AG08396 (cell line): ENCODE measurements at places on chromosomes 4 and X.

DNA sequence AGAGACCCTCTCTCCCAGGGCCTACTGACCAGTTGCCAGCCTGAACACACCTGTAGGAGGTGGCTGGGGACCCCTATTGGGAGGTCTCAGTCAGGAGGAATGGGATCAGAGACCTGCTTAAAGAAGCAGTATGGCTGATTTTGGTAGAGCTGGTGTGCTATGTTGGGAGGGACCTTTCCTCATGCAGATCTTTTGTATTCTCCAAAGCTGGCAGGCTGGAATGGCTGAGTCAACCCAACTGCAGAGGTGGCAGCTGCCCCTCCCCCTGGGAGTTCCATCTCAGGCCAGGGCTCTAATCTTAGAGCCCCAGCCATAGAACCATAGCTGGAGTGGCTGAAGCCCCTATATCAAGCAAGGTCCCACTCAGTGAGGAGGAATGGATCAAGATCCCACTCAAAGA lies 279.3 kb upstream of the BMP3 start:
- DNase-seq: no peak

GRCh38 chrX:153569475-153569874 lies 29.5 kb downstream of the CCNQ start:
- DNase-seq: no peak

- DNase-seq: no peak
These were observed 1730.3 kb upstream of the TENM3 start for GRCh38 chr4:180512801-180513475.

GRCh38 chr4:106136777-106137331 lies 179.2 kb downstream of the TBCK start:
- no peak for DNase-seq

- DNase-seq: peak; percentile 74
These were observed 25.8 kb upstream of the CHRNA9 start for GRCh38 chr4:40309250-40309774.

GRCh38 chrX:30196322-30196721 lies 19.0 kb upstream of the MAGEB2 start:
- DNase-seq: peak; percentile 10

DNA sequence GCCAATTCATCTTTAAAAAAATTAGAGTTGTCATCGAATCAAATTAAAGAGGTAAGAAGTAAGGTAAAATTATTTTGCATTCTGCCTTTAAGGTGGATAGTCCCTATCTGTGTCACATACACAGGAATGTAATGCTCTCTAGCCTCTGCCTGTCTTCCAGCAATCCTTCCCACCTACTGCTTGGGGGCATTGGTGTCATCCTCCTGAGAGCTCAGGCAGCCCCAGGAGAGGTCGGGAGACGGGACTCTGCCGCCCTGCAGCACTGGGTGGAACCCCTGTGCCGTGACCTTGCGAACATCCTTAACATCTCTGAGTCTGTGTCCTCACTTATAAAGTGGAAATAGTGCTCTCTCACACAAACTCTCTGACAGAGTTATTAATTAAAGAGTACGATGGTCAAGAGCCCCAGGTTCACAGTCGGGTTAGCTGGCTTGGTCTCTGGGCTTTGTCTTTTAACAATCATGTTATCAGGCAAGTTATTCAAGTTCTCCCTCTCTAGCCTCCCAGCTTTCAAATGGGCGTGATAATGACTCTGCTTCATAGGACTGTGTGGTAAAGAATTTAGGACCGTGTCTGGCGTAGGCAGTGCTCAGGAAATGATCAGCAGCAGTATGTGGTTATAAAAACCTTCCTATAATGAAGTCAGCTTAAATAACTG lies 10.2 kb downstream of the TLR3 start:
- DNase-seq: no peak

DNA sequence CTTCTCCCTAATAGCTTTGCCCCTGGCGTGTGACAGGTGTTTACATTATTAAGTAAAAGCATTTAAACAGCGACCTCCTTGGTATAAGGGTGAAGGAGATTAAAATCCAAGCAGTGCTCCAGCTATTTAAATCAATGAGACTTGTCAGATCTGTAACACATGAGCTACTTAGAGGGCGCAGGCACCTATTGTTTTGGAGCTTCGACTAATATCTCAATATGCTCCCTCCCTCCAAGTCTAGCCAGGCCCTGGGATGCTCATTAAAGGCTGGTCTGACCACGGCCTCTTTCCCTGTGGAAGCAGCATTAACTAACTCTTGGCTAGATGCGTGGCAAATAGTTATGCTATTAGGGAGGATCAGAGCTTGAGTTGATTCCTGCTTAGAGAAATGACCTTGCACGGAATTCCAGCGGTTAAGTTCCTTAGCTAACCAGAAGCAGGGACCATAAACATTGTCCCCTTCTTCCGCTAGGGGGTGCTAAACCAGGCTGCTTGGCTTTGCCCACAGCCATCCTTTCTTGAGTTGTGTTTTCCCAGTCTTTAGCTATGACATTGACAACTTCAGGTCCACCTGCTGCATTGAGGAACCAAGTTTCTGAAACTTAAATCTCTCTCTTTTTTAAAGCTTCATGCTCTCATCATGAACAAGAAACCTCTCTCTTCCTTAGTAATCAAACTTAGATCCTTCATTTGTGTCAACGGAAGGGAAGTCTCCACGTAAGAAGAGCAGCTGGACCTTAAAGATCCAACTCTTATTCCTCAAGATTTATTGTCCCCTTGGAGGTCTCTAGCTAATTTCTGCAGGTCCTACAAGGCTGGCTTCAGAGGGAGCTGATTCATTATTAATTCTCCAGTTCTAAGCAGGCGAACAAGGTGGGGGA lies 80.7 kb upstream of the IGFBP7 start:
- DNase-seq: peak; percentile 50

DNA sequence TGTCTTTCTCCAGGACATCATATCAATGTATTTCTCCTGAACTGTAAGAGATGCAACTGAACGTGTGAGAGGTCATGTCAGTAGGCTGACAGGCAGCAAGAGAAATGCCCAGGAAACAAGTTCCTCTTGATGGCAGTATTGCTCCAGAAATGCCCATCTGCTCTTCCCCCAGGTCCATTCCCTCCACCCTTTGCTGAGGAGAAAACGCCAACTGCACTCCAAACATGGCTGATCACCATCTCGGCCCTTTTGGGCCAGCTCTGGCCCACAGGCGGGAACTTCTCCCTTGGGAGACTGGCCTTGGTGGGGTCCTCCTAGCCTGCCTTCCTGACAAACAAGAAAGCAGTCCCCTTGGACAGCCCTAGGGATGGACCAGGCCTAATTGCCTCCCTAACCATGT lies 276.5 kb upstream of the AGTR2 start:
- peak; percentile 48 for DNase-seq

DNA sequence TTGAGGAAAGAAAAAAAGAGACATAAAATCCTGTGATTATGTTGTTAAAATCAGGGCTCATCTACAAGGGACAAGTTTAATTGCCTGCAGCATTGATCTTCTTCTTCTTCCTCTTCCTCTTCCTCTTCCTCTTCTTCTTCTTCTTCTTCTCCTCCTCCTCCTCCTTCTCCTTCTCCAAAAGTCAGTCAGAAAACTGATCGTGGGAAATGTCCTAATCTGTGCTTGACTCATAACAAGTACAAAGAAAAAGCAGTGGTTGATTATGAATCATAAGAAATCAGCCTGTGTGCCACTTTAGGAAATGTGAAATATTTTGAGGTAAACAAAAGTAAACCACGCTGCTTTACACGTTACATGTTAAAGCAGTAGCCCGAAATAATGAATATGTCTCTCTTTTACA lies 2.7 kb upstream of the ATP10D start:
- peak; percentile 19 for DNase-seq

DNA sequence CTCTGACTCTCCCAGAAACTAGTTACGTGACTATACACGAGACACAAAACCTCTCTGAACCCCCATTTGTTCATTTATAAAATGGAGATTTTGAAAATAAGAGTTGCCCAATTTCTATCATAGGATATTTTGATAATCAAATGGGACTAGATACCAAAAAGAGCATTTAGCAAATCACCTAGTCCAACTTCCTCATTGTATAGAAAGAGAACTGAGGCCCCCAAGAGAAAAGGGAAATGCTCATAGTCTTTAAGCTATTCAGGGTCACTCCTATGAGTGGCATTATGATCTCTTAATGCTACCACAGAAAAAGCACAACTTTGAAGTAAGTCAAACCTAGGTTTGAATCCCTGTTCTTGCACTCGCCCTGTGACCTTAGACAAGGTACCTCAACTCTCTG lies 62.7 kb downstream of the BMP15 start:
- DNase-seq: no peak

GRCh38 chrX:72238183-72238582 lies 644 bp downstream of the ERCC6L start:
- DNase-seq: no peak

GRCh38 chrX:18290200-18290599 lies 64.3 kb downstream of the SCML2 start:
- DNase-seq: no peak

DNA sequence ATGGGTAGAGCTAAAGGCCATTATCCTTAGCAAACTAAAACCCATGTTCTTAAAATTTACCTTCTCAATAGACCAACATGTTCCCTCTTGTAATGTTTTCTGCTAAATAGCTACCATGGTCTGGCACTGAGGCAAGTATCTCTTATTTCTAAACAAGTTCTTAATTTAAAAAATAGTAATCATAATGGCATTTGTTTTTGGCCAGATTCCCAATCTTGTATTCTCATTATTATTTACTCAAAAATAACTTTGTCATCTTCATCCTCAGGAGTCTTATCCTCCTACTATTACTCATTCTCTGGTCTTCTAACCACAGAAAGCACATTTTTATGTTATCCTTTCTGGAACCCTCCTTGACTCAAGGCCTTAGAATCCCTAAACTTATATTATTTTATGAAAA lies 931.2 kb downstream of the CCSER1 start:
- no peak for DNase-seq

GRCh38 chr4:77225022-77225421 lies 68.0 kb downstream of the CCNG2 start:
- no peak for DNase-seq

GRCh38 chrX:29545878-29546277 lies 669.5 kb upstream of the MAGEB2 start:
- no peak for DNase-seq

DNA sequence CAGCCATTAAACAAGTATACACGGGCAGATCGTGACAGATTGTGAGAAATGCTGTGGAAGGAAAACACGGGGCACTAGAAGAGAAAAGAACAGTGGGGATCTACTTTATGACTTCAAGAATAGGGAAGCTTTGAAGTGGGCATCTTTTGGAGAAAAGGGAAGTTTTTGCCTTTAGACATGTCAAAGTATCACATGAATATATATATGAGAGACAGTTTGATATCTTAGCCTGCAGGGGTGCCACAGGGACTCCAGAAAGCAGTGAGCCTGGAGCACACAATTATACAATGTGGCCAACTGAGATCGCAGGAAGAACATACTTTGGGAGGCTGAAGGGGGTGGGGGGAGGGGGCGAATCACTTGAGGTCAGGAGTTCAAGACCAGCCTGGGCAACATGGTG lies 35.7 kb downstream of the RELL1 start:
- DNase-seq: no peak

- DNase-seq: peak; percentile 27
These were observed 84.6 kb downstream of the THOC2 start for GRCh38 chrX:123648028-123648810.

DNA sequence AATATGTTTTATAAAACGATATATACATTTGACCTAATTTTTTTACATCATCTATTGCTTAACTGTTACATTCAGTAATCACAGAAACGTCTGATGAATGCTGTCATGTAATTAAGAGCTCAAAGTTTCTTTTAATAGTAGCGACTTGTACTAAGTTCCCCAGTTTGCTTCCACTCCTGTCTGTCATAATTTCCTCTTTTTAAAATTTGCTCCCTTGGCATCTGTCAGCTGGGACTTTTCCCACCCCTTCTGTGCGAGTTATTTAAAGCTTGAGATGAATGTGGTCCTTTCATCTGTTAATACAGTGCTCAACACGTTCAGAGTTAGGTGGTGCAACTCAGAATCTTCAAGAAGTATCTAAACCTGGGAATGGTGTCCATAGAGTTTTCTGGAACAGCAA lies 1.2 kb downstream of the RAP1GDS1 start:
- DNase-seq: no peak

DNA sequence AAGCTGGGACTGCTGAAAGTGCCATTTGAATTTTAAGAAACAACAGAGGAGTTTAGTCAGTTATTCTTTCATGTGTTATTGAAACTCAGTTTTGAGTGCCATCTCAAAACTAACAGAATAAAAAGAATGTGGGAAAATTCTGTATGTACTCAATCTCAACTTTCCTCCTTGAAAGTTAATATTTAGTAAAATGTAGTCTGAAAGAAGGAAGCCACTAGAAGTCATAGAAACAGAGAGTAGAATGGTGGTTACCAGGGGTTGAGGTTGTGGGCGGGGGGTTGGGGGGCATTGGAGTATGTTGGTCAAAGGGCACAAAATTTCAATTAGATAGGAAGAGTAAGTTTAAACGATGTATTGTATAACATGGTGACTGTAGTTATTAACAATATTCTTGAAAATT lies 628.3 kb upstream of the MAGEB2 start:
- no peak for DNase-seq

DNA sequence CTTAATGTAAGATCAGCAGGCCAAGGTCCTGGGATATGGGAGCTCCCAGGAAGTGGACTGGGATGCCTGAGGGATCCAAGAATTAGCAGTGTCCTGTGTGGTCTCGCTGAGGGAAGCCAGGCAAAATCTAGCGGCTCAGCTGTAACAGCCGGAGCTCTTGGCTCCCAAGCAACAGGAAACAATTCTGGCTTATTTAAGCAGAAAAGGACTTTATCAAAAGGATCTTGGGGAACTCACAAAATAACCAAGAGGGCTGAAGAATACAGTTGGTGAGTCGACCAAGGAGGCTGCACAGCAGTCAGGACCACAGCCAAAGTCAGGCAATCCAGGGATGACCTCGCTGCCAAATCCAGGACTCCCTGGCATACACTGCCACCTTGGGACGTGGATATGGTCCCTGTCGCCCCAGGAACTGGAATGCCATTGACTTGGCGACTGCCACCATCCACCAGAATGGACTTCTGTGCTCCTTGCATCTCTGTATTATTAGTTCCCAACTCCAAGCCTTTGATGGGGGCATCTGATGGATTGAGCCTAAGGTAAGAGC lies 165.3 kb upstream of the BCOR start:
- DNase-seq: no peak

DNA sequence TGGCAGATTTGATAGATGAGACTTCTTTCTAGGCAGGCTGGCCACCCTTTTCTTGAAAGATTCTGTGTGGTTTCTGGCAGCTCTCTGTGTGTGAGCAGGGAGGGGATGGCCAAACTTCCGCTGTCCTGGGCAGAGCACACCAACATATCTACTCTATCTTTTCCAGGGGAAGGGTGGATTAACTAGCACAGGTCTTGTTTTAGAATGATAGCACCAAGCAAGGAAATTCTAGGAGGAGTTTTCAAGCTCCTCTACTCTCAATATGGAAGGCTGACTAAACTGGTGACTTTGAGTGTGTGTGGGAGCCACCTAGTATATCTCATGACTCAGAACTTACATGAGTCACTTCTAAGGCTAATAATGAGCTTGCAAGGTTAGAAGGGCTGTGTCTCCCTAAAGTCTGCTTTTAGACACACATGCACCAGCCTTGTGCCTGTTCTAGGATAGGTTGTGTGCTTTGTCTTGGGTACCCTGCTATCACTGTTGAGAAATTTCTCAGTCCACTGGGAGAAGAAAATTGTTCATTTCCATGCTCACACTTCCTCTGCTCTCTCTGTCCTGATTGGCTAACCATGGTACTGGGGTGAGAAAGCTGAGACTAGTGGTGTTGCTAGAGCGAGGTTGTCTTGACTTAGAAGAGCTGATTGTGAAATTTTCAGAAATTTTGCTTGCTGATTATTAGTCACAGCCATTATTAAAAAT lies 72.9 kb downstream of the YIPF6 start:
- peak; percentile 25 for DNase-seq

- DNase-seq: no peak
These were observed 54.2 kb upstream of the CLDN24 start for GRCh38 chr4:183376381-183376780.

- DNase-seq: no peak
These were observed 843.4 kb downstream of the FSTL5 start for GRCh38 chr4:161320377-161320776.
